ENCODE measurements at places on chromosomes 2 and 18.

- no peak for DNase-seq
Measured at GRCh38 chr2:197502201-197502600, 2.0 kb downstream of the HSPE1 start.

- DNase-seq, result no peak
Measured at GRCh38 chr2:25161055-25161781, 7.2 kb downstream of the POMC start.

GRCh38 chr2:131011486-131011885 lies 81.8 kb downstream of the FAM168B start:
- DNase-seq, result no peak

DNA sequence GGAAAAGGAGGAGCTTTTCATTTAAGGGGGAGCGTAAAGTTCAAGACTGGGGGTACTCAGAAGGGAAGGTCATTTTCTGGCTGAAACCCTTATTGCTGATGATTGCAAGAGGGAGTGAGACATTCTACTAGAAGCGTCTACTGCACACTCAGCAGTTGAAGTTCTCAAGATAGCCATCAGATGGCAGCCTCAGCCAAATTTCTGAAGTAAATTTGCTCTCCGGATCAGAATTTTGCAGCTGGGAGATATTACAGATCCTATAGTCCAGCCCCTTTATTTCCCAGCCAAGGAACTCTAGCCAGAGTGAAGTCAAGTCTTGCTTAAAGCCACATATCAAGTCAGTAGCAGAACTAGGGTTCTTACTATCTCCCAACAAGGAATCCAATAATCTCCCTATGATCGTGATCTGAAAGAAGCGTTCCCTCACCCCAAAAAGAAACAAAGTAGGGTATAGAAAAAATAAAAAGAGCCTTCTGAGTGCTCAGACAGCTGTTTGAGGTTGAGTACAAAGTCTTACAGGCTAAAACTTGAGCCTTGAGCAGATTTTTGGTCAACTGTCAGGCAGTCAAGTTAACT lies 24.0 kb downstream of the RAX start:
- no peak for DNase-seq

DNA sequence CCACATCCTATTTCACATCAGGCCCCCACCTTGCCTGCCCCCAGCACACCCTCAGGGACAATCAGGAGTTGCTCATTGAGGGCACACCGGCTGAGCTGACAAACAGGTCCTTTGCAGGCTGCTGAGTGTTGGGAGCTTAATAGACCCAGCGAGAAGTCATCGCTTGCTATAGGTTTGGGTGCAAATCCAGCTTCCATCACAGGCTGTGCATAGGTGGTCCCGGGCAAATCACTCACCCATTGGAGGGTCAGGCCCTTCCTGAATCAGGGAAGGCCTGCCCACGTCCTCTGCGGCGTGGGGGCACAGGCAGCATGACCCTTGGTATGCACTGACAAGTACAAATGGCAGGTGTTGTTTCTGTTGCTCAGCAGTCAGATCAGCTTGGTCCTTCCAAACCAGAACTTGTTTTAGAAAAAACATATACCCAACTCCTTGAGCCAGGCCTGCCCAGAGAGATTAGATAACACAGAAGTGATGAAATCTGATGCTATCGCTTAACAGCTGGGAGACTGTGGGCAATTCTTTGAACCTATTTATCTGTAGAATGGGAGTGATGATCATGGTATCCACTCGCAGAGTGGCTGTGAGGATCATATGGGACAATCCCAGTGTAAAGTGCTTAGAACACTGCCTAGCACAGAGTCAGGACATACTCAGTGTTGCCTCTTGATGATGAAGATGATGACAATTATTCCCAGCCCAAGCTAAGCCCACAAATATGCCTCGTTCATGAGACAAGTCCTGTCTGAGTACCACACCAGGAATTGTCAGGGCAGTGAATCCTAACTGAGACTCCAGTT lies 34.9 kb downstream of the SMAD7 start:
- DNase-seq, result no peak

DNA sequence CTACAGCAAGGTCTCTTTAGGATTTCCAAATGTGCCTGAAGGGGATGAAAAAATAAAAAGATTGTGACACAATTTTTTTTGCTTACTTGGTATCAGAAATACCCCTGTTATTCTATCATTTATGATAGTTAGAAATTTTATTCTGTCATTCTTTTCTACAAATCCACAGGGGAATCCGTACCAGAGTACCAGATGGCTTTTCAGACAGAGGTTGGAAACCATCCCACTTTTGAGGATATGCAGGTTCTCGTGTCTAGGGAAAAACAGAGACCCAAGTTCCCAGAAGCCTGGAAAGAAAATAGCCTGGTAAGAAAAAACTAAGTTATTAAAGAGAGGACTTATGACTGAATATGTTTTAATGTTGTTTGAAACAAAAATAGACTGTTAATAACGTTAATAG lies 92.6 kb upstream of the FAM117B start:
- DNase-seq, result no peak

GRCh38 chr2:18792226-18792629 lies 202.9 kb upstream of the NT5C1B start:
- DNase-seq, result no peak

DNA sequence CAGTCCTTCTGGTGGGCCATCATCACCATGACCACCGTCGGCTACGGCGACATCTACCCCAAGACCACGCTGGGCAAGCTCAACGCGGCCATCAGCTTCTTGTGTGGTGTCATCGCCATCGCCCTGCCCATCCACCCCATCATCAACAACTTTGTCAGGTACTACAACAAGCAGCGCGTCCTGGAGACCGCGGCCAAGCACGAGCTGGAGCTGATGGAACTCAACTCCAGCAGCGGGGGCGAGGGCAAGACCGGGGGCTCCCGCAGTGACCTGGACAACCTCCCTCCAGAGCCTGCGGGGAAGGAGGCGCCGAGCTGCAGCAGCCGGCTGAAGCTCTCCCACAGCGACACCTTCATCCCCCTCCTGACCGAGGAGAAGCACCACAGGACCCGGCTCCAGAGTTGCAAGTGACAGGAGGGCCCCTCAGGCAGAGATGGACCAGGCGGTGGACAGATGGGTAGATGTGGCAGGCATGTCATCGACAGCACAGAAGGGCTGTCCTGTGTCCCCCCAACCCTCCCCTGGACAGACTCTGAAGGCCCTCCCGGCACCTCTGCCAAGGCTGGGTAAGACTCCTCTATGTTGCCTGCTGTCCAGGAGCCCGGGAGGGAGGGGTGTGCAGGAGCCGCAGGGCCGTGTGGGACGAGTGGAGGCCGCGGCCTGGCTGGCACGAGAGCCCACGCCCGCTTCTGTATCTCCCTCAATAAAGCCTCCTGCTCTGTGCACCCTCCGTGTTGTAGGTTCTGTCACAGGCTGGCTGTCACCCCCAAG lies 2.0 kb downstream of the KCNF1 start:
- no peak for DNase-seq

GRCh38 chr2:36740061-36740460 lies 43.6 kb downstream of the VIT start:
- no peak for DNase-seq

DNA sequence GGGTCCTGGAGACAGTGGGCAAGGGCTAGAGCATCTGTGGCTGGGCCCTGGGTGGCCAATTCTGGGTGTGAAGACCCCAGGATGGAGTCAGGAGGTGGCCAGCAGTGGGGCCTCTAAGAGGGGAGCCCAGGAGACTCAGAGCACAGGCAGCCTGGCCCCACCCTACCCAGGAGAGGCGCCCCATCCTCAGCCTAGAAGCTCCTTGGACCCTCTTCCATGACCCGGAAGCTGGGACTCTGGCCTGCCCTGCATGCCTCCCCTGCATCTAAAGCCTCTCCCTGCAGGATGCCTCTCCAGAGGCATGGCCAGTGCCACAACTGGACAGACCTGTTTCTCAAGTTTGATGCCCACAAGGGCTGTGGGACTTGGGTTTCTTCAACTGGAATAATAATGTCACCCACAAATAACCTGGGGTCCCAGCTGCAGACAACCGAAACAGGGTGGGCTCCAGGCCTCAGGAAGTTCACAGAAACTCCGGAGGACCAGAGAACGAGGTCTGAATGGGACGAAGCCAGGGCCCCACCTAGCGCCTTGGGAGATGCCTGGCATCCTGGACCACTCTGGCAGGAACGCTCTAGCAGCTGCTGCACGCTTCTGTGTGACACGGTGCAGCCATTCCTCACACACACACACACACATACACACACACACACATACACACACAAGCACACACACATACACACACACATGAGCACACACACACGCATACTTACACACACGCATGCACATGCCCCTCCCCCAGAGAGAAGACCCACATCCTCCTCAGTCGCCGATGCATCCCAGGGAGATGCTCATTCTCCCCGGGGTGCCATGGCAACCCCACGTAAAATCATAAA lies 16.4 kb downstream of the KCNIP3 start:
- DNase-seq, result no peak

GRCh38 chr2:40282428-40282827 lies 169.5 kb downstream of the SLC8A1 start:
- DNase-seq, result no peak

DNA sequence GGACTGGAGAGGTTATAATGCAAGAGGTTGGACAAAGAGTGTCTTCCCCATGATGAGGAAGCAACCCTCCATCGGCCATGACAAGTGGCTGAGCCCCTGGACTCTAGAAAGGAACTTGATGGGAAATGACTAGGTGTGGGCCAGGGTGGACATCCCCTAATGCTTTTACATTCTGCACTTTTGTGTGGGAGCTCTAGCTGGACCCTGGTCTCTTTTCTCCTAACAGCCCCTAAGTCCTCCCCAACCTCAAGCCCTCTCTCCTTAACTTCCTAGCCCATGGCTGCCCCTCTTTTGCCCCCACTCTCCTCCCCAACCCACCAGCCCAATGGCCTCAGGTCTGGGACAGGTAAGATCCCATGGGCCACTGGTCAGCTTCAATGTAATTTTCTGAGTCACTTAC lies 2.4 kb downstream of the CD207 start:
- no peak for DNase-seq

DNA sequence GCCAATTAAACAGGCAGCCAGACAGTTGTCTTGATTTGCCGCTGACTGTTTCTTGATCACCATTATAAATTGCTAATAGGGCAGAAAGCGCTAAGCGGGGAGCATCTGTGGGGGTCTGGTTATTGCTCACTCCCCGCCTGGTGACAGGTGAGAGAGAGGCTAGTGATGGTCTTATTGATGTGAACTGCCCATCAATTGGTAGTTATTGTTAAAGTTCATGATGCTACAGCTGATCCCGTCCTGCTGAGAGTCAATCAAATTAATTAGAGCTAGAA lies 148.5 kb downstream of the LNPK start:
- DNase-seq, result no peak

GRCh38 chr2:99863903-99864270 lies 278.5 kb downstream of the AFF3 start:
- DNase-seq, result no peak

DNA sequence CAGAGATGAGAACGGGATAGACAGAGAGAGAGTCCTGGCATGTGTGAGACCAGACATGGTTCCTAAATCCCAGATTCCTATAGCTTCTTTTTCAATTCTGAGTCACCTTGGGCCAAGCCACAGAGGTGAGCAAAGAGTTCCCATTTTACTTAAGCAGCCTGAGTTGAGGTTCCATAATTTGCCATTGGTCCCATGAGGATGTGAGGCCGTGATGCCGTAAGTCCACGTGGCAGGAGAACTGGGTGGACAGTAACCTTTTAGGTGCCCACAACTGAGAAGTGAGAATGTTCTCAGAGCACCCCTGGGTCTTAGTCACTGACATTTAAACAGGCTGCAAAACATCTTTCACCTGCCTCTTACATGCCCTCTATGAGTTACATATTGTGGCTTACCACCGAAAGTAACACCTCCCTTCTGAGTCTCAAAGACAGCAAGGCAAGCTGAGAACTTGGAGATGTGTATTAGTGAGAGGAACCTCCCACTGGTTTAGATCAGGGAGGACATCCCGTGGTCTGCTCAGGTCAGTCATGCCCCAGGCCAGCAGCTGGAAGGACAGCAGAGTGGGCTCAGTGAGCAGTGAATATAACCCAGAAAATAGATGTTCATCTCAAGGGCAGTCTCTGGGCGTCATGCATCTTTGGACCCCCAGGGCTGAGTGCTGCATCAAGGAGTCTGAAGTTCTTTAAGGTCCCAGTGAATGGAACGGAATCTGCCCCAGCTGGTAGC lies 127.9 kb upstream of the LGALSL start:
- no peak for DNase-seq
